Right lung (tissue), 10 donors: ENCODE measurements at places on chromosomes 16 and 17.

DNA sequence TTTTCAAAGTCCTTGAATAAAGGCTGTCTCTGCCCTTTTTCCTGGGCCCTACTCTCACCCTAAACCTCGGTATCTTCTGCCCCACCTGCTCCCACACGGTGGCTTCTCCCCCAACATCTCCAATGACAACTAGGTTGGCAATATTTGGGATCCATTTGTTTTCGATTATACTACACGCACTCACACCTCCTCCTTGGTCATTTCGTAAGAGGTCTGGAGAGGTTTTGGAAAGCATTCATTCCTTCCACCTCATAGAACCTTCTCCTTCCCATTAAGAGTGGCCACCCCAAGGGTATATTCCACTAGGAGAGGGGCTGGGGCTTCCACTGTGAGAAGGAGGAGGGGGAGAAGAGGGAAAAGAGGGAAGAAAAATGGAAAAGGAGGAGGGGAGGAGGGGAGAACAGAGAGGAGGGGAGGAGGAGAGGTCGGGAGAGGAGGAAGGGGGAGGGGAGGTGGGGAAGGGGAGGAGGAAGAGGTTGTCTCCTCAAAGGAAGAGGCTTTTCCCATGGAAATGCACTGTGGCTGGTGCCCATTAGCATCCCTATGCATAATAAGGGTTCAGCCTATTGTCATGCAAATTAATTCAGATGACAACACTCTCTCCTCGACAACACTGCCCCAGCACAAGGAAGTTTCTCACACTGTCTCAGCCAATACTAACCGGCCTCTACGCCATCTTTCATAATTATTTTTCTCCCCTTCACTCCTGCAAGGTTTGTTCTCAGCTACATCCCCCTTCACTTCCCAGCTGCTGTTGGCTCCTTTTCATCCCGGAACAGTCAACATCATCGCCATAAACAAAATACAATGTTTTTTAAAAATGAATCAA, 30.0 kb downstream of the SOX9 start:
- DNase-seq = no peak

- peak; percentile 71 for DNase-seq
These were observed 52.5 kb downstream of the VAT1L start for GRCh38 chr16:77840673-77841501.

DNA sequence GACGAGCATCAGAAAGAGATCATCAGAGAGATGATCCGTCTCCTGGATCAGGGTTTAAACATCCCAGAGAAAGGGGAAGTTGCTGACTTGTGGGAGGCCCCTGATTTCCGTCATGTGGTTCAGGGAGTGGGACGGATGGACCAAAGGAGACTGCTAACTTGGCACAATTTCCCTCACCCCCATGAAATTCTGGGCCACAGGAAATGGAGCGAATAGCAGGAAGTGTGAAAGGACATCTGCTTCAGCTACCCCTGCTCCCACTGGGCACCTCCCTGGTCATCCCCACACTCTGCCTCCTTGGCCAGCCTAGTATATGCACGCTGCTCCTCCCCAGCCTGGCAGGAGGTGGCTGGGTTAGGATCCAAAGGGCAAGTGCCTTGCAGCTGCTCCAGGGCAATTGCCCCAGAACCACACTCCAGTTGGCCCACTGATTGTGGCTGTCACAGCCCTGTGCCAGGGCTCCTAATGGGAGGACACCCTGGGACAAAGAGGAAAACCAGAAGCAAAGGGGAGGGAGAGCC, 1.3 kb downstream of the ARRB2 start:
- no peak for DNase-seq

- no peak for DNase-seq
These were observed 253.6 kb downstream of the C16orf95 start for GRCh38 chr16:87063543-87063942.

GRCh38 chr16:86076606-86077005, 177.6 kb downstream of the IRF8 start:
- DNase-seq = no peak

DNA sequence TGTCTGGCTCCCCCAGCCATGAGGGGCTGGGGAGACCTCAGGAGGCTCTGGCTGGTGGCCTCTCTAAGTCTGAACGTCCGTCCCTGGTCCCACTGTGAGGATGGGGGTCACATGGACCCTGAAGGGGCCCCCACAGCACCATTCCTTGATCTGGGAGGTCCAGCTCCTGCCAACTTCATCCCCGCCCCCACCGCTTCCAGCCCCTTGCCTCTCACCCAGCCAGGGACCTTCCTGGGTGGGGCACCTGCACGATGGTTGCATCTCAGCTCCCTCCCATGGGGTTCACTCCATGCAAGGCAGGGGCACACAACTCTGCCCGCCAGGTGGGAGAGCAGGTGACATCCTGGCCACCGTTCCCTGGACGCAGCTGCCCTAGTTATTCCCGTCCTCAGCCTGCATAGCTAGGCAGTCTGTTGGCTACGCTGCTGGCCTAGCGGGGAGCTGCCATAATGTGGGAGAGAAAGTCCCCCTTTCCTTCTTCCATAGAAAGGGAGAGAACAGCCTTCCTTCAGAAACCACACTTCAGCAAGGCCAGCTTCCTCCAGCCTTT, 217.9 kb upstream of the RPL38 start:
- no peak for DNase-seq

- DNase-seq = no peak
These were observed 16.6 kb downstream of the PLD6 start for GRCh38 chr17:17189559-17189958.

- no peak for DNase-seq
These were observed 2.6 kb downstream of the WNT9B start for GRCh38 chr17:46853896-46854444.

DNA sequence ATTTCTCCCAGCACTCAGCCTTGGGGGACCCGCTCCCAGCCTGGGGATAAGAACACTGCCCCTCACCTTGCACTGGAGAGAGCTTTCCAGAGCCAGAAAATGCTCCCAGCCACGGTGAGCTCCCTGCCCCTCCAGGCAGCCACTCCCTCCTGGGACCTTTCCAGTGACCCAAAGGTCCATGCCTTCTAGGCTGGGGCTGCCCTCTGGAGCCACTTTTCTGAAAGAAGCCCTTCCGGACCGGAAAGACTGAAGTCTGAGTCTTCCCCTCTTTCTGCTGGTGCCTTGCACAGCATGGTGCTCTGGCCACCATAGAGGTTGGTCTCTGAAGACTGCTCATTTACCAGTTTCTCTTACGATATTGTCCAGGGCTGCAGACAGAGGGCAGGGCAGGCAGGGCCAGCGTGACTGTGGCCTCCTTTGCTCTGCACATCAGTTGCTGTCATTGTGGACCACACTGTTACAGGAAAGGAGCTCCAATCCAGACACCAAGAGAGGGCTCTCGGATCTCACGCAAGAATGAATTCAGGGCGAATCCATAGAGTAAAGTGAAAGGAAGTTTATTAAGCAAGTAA, 7.1 kb upstream of the ABCC12 start:
- DNase-seq = no peak

- DNase-seq = peak; percentile 70
These were observed at the start of gene NQO1 for GRCh38 chr16:69726313-69727060. TSS of gene NQO1 (minus strand) at chr16:69726560. CDS start at chr16:69726439, 121 bp downstream.

DNA sequence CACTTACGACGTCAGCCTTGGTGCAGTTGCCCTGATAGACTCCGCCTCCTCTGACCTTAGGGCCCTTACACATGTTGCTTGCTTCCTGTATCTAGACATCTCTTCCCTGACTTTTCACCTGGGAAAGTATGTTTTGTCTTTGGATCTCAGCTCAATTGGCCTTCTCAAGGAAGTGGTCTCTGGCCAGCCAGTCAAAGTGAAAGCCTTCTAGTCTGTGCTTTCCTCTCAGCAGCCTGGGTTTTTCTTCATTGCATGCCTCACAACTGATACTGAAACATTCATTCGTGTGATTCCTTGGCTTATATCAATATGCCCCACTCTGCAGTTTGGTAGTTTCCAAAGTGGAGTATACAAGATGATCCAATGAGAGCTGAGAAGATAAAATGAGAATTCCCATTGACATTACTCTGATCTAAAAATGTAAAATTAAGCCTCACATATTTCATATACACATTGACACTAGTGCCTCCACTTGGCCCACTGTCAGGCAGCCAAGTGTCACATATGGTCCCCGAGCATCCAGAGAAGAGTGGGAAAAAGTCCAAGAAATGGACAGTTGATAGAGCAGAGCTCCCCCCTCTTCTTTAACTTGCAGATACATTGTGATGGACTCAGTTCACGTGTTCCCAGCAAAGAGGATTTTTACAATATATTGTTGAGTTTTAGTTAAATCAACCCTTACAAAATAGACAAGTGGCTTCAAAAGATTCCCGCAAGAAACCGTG, 371.2 kb upstream of the ASIC2 start:
- no peak for DNase-seq
